ENCODE measurements at places on chromosomes 13 and 19.

- DNase-seq = no peak
Measured at GRCh38 chr13:98503175-98504028, 73.5 kb downstream of the STK24 start.

DNA sequence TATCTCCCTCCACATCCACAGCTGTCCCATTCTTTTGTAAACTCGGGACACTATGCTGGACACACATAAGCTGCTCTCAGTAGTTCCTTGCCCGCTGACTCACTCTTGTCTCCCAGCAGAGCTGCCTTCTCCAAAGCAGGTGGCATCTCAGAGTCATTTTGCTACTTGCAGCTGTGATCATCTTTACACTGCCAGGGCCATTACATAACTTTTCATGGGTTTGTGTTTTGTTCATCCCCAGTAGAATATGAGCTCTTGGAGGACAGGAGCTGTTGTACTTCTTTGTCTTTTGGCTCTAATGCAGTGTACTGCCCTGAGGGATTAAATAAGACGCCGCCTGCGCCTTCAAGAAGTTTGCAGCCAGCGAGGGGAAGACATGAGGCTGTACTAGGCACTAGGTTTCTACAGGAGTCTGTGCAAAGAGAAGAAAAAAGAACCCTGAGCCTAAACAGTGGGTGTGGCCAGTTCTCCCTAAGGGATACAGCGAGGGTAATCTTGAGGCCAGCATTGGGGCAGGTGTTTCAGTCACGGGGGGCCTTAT, 40.8 kb upstream of the GPR183 start:
- no peak for DNase-seq

DNA sequence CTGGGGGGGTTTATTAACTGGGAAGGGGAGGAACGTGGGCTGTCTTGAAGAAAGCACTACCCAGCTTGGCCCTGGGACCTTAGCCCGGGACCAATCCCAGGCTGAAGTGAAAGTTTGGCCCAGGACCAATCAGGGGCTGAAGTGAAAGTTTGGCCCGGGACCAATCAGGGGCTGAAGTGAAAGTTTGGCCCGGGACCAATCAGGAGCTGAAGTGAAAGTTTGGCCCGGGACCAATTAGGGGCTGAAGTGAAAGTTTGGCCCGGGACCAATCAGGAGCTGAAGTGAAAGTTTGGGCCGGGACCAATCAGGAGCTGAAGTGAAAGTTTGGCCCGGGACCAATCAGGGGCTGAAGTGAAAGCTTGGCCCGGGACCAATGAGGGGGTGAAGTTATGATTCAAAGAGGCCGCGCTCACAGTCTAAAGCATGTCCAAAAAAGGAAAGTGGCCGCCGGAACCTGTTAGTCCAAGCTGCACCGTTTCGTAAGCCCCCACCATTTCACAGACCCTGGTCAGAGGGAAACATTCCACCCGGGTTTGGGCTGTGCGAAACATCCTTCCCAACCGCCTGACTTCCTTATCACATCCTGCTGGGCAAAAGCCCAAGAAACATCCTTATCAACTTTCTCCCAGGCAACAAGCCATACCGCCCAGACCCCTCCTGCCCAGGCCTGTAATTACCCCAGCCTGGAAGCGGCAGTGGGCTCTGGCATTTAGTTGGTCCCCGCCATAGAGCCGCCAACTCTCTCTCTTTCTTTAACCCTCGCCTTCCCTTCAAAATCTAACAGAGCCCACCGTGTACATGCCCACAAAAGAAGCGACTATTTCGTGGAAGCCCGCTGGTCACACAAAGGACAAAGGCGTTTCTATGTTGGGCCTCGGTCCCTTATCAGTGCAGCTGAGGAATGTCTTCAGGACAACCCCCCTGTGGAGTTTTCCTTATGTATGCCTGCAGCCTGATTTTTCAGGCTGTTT, 1.1 kb downstream of the ZNF850 start:
- no peak for DNase-seq

DNA sequence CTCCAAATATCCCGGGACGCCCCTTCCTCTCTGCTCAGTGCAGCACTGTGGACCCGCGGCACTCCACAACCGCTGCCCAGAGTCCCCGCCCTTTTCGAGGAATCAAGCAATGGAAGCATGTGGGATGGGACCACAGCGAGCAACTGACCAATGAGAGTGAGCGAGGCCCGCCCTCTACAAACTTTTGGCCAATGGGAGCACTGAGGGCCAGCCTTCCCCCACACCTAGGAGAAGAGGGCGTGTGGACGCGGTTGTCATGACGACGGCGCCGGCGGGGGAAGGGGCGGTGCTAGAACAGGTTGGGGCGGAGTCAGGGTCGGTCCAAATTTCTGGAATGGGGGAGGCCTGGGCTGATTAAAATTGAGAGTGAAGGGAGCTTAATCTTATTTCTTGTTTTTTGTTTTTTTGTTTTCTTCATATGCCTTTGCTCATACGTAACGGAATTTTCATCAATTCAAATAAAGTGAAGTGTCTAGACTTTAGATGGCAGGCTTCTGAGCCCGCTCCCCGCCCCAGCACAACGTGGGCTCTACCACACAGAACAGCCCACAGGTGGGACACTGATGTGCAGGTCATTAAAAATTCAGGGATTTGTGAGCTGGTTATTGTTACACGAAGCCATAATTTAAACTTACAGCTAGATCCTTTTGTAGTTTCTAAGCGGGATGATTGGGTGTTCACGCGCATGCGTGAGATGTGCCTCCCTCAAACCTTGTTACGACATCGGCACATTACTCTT, at the start of gene DNAAF3:
Gene DNAAF3 (minus strand): TSS at position 84 of the 739 bp plus-strand sequence. CDS start 200 bp downstream, outside the sequence.
- peak; percentile 72 for DNase-seq

- no peak for DNase-seq
Measured at GRCh38 chr19:1860042-1860775, 3.2 kb downstream of the KLF16 start.

DNA sequence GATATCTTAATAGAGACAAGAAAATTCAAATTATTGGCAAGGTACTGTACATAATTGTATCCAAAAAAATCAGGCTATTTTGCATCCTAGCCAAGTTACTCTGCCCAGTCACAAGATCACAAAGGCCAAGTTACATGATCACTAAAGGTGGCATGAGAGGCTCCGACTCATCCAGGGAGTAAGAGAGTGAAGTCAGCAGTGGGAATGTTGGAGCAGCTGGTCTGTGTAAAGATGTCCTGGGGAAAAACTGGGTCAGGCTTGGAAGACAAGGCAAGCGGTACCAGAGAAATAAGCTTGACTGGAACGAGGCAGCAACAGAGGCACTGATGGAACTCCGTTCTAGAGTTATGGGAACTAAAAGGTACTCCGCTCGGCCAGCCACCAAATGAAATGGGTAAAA, 50.2 kb upstream of the PSG2 start:
- no peak for DNase-seq

DNA sequence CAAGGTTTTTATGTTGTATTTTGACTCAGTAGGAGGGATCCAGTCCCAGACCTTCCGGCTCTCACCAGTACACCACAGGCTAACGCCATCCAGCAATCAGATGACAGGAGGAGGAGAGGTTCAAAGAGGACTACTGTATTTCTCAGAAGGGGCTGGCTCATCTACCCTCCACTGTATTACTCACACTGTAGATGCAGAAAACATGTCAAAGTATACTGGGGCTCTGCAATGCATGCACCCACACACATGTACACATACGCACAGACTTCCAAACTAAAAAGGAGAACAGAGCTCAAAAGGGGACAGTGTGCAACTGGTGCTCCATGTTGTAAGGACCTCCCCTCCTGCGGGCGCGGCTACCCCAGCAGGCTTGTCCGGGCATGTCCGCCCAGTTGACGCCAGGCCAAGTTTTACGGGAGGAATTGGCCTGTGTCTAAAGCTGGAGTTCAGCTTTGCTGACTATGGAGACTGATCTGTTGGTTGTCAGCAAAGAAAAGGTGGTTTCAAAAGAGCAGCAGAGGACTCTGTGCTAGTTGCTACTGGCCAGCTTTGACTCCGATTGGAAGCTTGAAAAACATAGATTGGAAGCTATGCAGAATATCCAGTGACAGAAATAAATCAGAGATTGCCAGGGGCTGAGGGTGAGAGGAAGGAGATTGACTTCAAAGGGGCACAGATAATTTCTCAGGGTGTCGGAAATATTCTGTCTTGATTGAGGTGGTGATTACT, 314.2 kb downstream of the DLEU7 start:
- no peak for DNase-seq

- no peak for DNase-seq
Measured at GRCh38 chr19:281992-282391, 9.2 kb downstream of the PLPP2 start.

- no peak for DNase-seq
Measured at GRCh38 chr13:41791056-41791455, 169.9 kb downstream of the VWA8 start.

GRCh38 chr13:112956571-112957294, 12.3 kb upstream of the MCF2L start:
- no peak for DNase-seq

DNA sequence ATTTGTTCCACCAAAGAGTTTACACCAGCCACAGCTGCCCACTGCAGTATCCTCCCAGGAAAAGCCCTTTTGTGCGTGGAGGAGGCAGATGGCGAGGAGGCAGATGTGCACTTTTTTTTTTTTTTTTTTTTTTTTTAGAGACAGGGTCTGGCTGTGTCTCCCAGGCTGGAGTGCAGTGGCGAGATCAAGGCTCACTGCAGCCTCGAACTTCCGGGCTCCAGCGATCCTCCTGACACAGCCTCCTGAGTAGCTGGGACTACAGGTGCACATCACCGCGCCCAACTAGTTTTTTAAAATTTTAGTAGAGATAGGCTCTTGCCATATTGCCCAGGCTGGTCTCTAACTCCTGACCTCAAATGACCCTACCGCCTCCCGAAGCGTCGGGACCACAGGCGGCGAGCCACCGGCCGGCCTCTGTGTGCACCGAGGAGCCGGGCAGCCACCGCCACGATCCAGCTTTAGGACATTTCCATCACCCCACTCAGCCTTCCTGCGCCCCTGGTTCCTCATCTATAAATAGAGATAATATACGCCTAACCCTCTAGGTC, 563 bp upstream of the PDCD5 start:
- DNase-seq = no peak

DNA sequence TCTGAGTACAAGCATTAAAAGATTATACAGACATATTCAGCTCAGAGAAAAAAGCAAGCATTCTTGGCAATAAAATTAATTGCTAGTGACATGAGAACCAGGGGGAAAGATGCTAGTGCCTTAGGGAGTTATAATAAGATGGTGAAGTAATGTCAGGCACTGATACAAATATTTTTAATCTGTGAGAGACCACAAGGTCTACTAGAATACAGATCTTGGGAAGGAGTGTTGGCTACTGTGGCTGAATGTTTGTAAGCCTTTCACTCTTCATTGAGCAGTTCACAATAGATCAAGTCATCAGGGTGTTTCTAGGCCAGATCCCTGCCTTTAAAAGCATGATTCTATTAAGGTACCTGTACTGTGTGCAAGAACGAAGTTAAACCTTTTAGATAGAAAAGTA, 16.4 kb downstream of the FREM2 start:
- no peak for DNase-seq

- DNase-seq = no peak
Measured at GRCh38 chr13:78638216-78638615, 20.7 kb downstream of the OBI1 start.

DNA sequence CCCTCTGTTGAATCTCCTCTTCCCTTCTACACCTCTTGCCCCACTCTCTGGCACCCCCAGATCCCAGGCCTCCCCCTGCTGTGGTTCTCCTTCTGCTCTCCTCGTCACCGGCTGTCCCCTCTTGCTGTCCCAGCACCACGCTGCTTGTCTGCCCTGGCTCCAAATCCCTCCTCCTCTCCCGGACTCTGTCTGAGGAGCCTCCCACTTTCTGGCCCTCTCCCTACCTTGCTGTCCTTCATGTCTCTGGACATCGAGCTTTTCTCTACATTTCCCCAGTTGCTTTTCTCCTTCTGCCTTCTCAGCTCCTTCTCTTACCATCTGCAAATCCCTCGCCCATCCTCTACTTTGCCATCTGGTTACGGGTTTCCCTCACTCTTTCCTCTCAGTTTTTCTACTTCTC, 1.2 kb downstream of the ZNF347 start:
- no peak for DNase-seq

DNA sequence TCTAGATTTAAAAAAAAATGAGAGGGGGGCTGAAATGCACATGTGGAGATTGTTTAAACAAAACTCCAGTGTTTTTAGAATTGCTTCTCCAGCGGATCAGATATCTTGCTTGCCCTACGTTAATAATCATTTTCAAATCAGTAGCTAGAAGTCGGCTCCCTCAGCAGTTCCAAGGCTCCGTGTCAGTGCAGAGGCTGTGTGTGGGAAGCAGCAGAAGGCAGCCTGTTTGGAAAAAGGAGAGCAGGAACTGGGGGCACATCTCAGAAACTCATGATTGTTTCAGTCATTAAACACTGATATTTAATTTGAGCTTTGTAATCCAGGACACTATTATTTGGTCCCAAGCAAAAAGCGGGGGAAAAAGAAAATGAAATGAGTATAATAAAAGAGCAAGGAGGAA, 50.9 kb downstream of the SOX21 start:
- DNase-seq = no peak

- DNase-seq = peak; percentile 77
Measured at GRCh38 chr19:10388957-10389356, 8.6 kb upstream of the TYK2 start.

- no peak for DNase-seq
Measured at GRCh38 chr13:30364876-30365275, 57.4 kb upstream of the UBE2L5 start.

DNA sequence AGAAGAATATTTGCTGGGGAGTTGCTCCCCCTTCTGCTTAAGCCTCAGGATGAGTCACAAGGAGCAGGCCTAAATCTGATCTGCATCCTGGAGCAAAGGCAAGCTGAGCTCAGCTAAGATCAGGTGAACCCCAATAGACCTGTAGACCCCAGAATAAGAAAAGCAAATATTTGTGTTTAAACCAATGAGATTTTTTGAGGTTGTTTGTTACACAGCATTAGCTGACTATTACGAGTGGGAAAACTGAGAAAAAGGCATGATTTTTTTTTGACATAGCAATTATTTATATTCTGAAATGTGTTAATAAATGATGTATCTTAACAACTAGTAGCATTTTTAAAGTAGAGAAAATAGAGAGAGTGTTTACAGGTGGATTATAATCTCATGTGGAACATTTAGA, 45.1 kb downstream of the ADGRE3 start:
- DNase-seq = no peak

- no peak for DNase-seq
Measured at GRCh38 chr19:1270213-1270853, 1.2 kb downstream of the CIRBP start.

- no peak for DNase-seq
Measured at GRCh38 chr13:98782654-98783053, 30.2 kb upstream of the SLC15A1 start.

GRCh38 chr13:41361491-41361890, 50.4 kb downstream of the NAA16 start:
- no peak for DNase-seq

- DNase-seq = no peak
Measured at GRCh38 chr19:28292822-28293500, 920.0 kb downstream of the UQCRFS1 start.

Measured in activated CD4-positive, alpha-beta T cell treated with anti-CD3 and anti-CD28 coated beads, Interleukin-2, amount 50 U/mL, for 24 hours (primary cell).